ENCODE measurements at places on chromosomes 11 and 22.

- DNase-seq: no peak
These were observed 1.5 kb downstream of the SLC35F2 start for GRCh38 chr11:107856981-107857517.

DNA sequence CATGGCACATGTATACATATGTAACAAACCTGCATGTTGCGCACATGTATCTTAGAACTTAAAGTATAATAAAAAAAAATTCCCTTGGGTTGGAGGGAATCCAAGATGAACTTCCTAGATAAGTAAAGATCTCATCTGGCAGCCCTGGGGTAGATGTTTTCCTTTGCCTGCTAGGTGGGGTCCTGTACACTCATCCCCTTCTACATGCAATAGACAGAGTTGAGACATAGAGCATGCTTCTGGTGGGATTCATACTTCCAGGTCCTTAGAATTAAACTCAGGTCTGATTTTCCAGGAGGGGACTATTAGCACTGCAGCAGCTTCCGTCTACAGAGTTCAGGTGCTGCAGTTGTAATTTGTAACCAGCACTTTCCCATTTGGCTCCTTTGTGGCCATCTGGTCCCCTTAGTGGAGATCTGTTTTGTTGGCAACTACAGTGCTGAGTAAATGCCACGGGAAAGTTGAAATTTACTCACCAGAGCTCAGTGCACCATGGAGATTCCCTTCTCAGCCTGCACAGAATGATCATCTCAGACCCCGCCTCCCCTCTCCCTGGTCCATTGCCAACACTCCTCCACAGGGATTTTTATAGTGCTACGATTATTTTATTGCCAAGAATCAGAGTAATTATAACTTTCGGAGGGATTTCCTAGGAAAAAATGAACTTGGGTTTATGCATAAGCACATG, 220.1 kb upstream of the E2F8 start:
- DNase-seq: no peak

- no peak for DNase-seq
These were observed 25.8 kb upstream of the WNT11 start for GRCh38 chr11:76232026-76232665.

DNA sequence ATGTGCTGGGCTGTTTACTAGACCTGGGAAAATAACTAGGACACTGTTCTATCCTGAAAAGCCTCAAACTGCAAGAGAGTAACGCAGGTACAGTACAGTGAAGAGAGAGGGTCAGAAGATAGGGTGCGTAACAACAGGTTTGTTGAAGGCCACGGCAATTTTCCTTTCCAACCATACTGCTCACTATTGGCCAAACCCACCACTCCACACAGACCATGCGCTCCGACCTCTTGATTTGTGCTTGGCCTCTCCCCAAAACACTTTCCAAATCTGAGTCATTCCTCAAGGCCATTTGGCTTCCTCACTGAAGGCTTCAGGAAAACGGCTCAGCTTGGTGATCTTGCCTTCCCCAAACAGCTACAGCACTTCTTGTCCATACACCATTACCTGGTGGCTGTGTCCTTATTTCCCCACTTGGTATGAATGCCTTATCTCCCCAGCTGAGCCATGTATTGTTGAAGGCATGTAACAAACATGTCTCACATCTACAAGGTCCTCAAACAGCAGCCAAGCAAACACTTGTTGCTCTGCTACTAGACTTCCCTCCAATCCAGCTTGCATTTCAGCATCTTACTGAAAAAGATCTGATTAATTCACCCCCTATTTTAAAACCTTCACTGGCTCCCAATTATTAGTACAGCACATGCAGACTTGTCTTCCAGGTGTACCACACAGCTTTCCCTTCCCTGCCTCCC, 40.9 kb downstream of the TCF20 start:
- DNase-seq: no peak

- DNase-seq: no peak
These were observed 45.8 kb upstream of the TH start for GRCh38 chr11:2217211-2218030.

DNA sequence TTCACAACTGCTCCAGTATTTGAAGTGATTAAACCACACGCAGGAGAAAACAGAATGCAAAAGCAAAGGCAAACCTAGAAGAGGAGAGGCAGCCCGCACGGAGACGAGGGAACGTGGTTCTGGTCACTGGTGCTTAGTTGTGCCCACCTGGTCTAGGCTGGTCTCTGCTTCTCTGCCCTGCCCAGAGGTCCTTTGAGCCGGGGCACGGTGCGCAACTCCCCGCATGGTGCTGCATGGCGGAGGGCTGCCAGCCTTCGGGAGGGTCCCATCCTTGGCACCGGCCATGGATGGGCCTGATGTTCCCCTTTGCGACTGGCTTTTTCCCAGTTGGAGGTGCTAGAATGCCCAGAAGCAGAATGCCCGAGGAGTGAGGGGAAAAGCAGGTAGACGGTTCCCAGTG, 46.1 kb downstream of the KCNC1 start:
- DNase-seq: no peak

Data from NCI-H1092 (cell line).